Cerebellar cortex (tissue), 1 donor: ENCODE measurements at places on chromosomes 2 and 18.

DNA sequence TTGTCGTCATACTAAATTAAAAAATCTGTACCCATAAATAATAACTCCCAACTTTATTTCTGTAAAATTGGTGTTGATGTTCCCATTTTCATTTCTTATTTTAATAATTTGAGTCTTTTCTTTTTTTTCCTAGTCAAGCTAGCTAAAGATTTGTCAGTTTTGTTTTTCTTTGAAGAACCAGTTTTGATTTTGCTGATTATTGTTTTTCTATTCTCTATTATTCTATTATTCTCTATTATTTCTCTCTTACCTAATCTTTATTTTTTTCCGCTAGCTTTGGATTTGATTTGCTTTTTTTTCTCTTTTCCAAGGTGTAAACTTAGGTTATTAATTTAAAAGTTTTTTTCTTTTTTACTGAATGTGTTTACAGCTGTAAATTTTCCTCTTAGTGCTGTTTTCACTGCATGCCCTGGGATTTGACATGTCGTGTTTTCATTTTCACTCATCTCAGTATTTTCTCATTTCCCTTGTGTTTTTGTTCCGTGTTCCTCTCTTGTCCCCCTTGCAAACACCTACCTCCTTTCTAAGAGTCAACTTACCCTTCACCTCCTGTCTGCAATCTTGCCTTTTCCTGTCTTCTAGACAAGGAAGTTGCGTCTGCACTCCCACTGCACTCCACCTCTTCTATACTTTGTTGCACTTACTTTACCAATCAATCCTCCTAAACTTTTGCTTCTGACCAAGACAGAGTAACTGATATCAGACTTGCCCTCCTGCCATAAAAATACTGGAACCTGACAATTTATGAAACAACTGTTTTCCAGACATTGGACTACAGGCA, 18.8 kb downstream of the PSMG2 start:
- no peak for DNase-seq

- no peak for DNase-seq
These were observed 656.6 kb downstream of the GALR1 start for GRCh38 chr18:77906103-77906892.

- DNase-seq: no peak
These were observed 114.8 kb upstream of the SERTAD2 start for GRCh38 chr2:64768491-64769005.

DNA sequence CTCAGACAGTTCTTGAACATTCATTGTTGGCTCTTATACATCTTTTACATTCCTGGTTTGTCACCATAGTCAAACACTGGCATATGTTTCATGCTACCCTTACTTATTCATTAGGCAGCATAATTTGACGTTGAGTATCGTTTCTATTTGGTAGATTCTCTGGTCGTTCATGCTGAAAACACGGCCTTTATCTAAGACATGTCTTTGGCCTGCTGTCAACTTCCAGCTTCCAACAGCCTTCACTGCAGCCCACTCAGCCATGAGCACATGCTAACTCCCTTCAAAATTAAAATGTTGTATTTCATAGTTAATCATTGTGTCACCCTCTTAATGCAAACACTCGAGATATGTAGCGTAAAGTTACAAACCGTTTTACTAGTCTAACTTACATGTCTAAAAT, 493.0 kb upstream of the NRP2 start:
- DNase-seq: no peak

DNA sequence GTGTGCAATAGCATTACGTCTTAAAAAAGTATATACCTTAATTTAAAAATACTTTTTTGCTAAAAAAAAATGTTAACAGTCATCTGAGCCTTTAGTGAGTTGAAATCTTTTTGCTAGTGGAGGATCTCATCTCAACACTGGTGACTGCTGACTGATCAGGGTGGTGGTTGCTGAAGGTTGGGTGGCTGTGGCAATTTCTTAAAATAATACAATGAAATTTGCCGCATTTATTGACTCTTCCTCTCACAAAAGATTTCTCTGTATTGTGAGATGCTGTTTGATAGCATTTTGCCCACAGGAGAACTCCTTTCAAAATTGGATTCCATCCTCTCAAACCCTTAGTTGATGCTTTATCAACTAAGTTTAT, 46.1 kb upstream of the ANXA4 start:
- DNase-seq: no peak

DNA sequence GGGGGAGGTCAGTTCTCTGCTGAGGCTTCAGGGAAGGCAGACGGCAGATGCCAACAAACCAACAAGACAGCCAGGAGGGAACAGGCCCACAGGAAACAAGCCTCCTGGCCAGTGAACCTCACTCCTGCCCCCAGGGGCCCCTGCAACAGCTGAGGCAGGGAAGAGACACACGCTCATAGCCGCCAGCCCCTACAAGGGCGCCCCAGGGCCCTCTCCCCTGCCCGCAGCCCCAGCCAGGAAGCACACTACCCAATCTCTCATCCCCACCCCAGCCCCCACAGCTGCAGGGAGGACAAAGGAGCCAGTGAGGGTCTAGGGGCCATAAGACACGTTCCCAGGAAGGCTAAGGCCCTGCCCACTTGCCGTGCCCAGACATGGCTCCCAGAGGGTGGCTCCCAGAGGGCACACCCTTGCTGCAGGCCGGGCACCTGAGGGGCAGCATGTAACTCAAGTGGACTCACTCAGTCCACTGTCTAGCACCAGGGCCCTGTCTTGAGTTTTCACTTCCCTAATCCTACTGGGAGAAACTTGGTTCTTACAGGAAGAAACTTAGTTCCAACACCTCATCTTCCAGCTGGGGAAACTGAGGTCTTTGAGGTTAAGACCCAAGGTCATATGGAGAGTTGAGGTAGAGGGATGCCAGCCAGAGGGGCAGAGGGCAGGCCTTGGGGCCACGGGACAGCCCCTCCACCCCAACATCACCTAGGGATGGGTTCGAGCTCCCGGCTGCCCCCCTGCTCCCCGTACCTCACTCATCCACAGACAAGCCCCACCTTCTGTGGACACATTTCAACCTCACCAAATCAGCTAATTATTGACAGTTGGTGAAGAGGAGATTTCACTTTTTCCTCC, 37.3 kb downstream of the EMX1 start:
- DNase-seq: no peak

GRCh38 chr2:11009891-11010290, 98.2 kb downstream of the KCNF1 start:
- DNase-seq: no peak

DNA sequence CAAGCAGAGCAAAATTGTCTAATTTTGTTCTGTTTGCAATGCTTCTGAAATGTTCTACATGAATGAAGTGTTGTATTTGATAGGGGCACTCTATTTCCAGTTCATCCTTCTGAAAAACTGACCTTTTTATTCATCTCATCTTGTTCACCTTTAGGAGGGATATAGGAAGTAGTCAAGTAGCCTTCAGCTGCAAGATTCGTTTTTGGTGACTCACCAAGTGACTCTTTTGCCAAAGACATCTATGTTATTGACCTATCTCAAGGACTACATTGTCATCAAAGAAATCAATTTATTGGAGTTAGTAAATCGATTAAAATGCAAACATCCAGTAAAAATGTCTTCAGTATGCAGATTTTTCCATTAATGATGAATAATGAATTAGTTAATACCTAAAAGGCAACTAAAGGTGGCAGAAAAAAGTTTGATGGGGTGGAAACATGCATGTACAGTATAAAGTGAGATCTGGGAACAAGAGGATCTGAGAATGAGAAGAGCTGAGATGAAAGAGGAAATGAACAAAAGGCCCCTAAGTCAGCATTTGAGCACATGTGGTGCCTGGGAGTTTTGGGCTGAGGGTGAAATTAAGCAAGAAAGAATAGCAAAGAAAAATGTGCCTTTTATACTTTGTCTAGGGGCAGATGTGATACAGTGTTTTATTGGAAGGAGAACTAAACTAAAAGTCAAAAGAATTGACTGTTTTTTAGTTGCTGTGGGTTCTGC, 255.1 kb upstream of the LINC00305 start:
- DNase-seq: no peak

DNA sequence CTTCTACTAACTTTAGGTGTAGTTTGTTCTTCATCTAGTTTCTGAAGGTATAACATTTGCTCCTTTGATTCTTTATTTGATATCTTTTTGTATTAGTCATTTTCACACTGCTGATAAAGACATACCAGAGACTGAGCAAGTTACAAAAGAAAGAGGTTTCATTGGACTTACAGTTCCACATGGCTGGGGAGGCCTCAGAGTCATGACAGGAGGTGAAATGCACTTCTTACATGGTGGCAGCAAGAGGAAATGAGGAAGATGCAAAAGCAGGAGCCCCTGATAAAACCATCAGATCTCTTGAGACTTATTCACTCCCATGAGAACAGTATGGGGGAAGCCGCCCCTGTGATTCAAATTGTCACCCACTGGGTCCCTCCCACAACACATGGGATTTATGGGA, 544.4 kb upstream of the DSEL start:
- no peak for DNase-seq

DNA sequence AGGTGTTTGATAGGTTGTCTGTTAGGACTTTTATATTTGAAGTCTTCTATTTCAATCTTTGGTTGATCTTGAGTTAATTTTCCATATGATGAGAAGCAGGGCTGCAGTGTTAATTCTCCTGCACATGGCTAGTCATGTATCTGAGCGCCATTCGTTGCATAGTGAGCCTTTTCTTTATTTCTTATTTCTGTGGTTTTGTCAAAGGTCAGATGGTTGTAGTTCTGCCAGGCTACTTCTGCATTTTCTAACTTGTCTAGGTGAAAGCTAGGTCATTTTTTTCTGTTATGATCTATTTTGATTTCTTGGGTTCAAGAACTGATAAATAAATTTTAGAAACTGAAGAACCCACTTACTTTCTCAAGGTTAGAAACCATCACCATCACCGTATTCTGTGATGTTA, 56.7 kb downstream of the CCDC74A start:
- DNase-seq: no peak

GRCh38 chr2:64537991-64538390, 13.9 kb downstream of the AFTPH start:
- no peak for DNase-seq

DNA sequence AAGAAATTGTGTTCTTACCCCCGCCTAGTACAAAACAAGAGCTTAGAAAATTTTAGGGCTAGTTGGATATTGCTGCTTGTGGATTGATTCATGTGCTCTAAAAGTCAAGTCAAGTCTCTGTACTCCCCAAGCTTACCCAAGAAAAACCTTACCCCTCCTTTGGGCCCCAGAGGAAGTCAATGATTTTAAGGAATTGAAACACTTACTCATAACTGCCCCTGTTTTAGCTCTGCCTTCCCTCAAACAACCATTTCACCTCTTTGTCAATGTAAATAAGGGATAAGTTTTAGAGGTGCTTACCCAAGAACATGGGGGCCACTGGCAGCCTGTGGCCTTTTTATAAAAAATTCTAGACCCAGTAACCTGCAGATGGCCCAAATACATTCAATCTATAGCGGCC, 136.6 kb upstream of the RMP24 start:
- DNase-seq: no peak

DNA sequence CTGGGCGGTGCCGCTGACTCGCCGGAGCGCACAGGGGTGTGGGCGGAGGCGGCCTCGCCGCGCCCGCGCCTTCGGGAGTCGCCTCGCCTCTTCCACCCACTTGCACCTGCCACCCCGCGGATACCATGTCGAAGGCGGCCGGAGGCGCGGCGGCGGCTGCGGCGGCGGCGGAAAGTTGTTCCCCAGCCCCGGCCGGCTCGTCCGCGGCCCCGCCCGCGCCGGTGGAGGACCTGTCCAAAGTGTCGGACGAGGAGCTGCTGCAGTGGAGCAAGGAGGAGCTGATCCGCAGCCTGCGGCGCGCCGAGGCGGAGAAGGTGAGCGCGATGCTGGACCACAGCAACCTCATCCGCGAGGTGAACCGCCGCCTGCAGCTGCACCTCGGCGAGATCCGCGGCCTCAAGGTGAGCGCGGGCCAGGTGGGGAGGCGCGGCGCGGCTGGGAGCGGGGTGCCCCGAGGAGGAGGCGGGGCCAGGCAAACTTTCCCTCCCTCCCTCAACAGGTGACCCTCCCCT, 766 bp downstream of the CCDC85A start:
- peak; percentile 11 for DNase-seq

DNA sequence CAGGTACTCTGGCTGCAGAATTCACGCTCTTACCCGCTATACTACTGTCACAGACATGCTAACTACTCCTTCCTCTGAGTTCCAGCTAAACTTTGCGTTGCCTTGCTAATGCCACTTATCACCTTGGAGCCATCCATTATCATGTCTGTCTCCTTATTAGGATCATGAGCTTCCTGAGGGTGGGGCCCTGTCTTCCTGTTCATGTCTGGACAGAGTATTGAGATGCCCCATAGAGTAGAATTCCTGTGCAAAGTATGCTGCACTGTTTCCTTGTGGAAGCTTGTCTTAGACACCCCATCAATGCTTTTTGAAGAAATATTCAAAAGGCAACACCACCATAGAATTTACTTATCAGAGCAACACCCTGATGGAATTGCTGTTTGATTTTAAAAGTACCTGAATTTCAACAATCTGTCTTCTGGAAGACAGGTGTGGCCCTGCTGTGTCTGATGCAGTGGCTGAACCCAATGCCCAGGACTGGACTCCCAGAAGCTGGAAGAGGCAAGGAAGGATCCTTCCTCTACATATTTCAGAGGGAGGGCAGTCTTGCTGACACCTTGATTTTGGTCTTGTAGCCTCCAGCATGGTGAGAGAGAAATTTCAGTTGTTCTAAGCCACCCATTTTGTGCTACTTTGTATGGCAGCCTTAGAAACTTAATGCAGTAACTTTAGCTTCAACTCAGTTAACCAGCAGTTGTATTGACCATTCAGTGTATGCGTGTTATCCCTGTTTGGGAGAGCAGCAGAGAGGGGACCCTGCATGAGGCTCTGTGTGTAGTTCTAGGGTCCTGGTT, 5.6 kb downstream of the LAMA3 start:
- DNase-seq: no peak

GRCh38 chr2:7379799-7380198, 462.6 kb downstream of the RNF144A start:
- DNase-seq: no peak

GRCh38 chr2:23803264-23803964, 123.5 kb downstream of the ATAD2B start:
- no peak for DNase-seq

DNA sequence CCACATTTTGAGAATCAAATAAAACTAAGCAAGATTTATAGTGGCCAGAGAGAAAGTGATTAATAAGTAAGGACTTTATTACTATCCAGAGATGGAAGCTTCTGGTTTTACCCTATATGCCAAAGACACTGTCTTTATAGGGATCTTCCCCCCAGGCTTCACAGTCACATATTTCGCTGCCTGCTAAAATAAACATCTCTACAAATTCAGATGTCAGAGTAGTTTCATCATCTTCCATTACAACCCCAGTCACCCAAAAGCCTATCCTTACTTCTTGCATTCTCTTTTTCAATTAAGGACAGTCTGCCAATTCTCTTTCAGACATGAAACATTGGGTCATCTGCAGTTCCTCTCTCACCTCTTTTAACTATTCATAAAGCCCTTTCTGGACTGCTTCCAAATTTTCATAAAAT, 28.3 kb downstream of the CREB1 start:
- no peak for DNase-seq

GRCh38 chr18:56112013-56112749, 524.2 kb upstream of the TCF4 start:
- DNase-seq: no peak

GRCh38 chr18:44884431-44884830, 203.7 kb downstream of the SETBP1 start:
- DNase-seq: no peak

- no peak for DNase-seq
These were observed 48.7 kb upstream of the OTOF start for GRCh38 chr2:26526589-26526988.
